ENCODE measurements at places on chromosomes 1 and 21.

- peak; percentile 77 for DNase-seq
Observed at GRCh38 chr1:221761354-221762002, 19.6 kb upstream of the DUSP10 start.

GRCh38 chr1:150168960-150169601 lies 19.4 kb downstream of the PLEKHO1 start:
- no peak for DNase-seq

DNA sequence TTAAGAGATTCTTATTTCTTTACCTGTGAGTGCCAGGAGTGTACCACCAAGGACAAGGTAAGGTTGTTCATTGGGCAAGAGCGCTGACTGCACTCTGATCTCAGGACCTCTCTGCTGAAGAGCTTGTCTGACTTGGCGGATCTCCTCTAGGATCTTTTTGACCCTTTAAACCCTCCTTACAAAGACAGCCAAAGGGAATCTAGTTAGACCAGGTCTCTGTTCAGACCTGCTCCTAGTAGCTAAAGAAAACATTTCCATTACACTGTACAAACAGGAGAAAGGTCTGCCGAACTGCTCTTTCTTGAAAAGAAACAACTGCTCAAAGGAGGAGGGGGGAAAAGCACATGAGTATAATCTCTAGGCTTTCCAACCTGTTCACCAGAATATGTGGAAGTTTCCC lies 49.3 kb downstream of the SMYD2 start:
- no peak for DNase-seq

DNA sequence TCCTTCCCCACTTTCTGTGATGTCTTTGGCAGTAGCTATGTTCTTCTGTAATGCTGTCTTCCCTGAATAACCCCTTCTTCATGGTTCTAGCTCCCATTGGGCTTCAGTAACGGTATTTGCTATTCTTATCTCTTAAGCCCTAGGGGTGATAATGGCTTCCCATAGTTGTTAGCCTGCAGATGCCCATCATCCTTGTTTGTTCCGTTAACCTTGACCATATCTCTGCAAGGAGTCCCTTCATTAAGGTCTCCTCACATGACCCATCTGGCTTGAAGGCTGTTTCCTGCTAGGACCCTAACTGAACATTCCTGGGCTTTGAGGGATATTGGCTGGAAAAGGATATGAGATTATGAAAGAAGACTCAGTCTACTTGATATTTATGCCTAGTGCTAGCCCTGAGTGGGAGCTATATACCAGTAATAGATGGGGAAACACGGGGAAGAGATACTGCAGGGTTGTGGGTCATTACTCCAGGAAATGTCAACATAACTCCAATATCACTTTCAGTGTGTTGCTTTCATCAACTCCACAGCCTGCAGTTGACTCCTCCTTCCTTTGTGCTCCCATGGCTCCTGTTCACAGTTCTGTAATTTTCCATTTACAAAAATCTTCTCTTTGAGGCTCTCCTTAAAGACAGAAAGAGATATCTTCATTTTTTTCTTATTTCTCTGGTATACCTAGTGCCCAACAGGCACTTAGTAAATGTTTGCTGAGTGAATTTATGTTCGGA lies 2.5 kb downstream of the MR1 start:
- DNase-seq, result no peak

- DNase-seq, result peak; percentile 58
Observed at GRCh38 chr1:181479137-181479745, 4.1 kb upstream of the CACNA1E start.

GRCh38 chr1:203666609-203667008 lies 40.0 kb downstream of the ATP2B4 start:
- no peak for DNase-seq

- no peak for DNase-seq
Observed at GRCh38 chr1:59973719-59974118, 47.1 kb upstream of the CYP2J2 start.

GRCh38 chr1:93813076-93813475 lies 65.9 kb downstream of the DNTTIP2 start:
- no peak for DNase-seq

GRCh38 chr21:26236281-26236680 lies 65.7 kb upstream of the APP start:
- DNase-seq, result no peak

GRCh38 chr1:187938092-187938491 lies 1109.3 kb downstream of the PLA2G4A start:
- DNase-seq, result no peak

DNA sequence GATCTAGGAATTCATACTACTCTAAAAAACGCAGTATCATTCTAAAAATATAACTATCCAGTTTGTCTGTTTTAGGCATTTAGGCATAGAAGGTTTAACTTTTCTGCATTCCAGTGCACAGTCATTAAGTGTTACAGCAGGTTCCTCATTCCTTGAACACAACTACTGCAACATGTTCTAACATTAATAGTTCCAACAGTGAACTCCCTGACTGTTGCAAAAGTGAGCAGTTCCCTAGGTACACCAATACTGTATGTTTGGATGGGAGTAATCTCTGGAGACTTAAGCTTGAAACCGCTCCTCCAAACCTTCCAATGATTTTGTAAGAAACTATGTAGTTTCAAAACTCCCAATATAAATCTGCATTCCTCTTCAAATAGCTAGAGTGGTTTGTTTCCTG lies 46.2 kb downstream of the UCHL5 start:
- DNase-seq, result no peak

- no peak for DNase-seq
Observed at GRCh38 chr1:221122501-221122900, 243.3 kb downstream of the HLX start.

GRCh38 chr1:61047061-61047460 lies 35.3 kb upstream of the NFIA start:
- DNase-seq, result no peak

DNA sequence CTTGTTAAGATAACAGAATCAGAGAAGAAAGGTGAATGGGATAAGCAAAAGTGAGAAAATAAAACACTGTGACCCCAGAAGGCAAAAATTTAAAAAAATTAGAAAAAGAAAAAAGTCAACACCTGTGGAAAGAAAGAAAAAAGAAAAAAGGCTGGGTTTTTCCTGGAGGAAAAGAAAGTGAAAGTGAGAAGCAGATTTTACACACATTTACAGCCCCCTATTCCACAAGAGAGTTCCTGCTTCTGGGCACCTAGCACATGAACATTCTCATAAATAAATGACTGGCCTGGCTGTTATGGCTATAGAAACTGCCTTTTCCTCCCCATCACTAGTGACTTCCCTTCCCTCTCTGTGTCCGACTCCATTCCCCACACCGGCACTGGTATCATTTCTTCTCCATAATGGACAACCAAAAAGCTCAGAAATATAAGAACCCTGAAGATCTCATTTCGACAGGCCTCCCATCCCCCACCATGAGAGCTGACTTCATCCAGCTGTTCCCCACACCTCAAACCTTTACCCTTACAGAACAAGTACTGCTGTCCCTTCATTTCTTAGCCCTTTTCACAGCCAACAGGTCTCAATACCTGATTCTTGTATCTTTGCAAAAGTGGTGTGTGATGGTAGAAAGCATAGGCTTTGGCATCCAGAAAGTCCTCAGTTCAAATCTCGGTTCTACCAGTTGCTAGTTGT lies 12.6 kb downstream of the MTF1 start:
- no peak for DNase-seq

GRCh38 chr1:18794561-18794960 lies 64.9 kb downstream of the TAS1R2 start:
- no peak for DNase-seq

- no peak for DNase-seq
Observed at GRCh38 chr1:156006666-156007376, 13.9 kb downstream of the SSR2 start.

DNA sequence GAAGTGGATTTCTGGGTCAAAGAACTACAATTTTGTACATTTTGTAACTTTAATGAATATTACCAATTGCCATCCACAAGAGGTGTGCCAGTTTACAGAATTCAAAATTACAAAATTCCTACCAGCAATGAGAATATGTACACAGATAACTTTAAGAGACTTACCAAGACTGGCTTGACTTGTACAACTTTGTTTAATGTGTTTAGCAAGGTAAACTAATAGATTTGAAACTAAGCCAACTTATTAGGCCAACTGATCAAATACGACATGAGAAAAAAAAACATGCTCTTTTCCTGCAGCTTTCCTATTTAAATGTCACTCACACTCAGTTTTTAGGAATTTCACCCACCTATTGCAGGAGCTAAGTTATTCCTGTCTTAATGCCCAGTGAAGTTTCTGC lies 11.4 kb downstream of the EXOC8 start:
- no peak for DNase-seq

GRCh38 chr1:100799548-100799947 lies 80.0 kb downstream of the VCAM1 start:
- no peak for DNase-seq

GRCh38 chr1:19639999-19640362 lies 4.1 kb upstream of the NBL1 start:
- no peak for DNase-seq
